ENCODE measurements at places on chromosomes 13 and 19.

- DNase-seq, result no peak
Observed at GRCh38 chr13:84025824-84026223, 143.6 kb upstream of the SLITRK1 start.

DNA sequence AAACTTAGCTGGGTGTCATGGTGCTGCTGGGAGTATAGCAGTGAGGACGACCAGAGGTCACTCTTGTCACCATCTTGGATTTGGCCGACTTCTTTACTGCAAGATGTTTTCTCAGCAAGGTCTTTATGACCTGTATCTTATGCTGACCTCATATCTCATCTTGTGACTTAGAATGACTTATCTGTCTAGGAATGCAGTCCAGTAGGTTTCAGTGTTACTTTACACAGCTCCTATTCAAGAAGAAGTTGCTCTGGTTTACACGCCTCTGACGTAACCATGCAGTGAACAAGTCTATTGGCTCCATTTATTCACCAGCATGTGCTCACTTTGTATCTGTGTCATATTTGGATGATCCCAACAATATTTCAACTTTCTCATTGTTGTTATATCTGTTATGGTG is 26.7 kb downstream of the ZNF850 start:
- no peak for DNase-seq

DNA sequence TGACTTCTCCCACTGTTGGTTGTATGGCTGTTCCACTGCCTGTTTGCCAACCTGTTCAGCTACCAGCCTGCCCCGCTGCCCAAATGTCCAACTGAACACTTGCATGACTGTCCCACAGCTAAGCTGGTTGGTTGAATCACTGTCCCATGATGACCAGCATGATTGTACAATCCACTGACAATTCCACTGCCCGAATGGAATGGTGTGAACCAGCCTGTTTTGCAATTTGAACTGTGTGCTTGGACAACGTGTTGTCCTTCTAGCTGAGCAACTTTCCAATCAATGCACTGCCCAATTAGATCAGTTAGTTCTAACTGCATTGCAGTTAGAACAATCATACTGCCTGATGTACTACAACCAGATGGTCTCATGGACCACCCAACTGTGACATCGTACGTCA is 8.7 kb downstream of the ADAMTS10 start:
- no peak for DNase-seq

GRCh38 chr19:39304701-39305571 is 8.7 kb downstream of the IFNL1 start:
- DNase-seq, result no peak

DNA sequence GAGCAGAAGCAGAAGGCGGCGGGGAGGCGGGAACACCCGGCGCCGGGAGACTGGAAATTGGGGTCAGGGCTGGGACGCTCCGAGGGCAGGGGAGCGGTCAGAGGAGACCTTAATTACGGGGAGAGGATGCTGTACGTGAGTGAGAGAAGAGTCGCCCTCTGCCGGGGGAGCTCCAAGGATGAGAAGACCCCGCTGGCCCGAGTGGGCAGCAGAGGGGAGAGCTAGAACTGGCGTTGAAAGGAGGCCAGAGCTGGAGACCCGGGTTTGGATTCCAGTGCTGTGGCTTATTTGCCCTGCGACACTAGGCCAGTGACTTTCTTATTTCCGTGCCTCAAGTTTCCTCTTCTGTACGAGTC is 536 bp downstream of the FAM32A start:
- no peak for DNase-seq

GRCh38 chr13:77422724-77423123 is 95.8 kb upstream of the MYCBP2 start:
- no peak for DNase-seq

DNA sequence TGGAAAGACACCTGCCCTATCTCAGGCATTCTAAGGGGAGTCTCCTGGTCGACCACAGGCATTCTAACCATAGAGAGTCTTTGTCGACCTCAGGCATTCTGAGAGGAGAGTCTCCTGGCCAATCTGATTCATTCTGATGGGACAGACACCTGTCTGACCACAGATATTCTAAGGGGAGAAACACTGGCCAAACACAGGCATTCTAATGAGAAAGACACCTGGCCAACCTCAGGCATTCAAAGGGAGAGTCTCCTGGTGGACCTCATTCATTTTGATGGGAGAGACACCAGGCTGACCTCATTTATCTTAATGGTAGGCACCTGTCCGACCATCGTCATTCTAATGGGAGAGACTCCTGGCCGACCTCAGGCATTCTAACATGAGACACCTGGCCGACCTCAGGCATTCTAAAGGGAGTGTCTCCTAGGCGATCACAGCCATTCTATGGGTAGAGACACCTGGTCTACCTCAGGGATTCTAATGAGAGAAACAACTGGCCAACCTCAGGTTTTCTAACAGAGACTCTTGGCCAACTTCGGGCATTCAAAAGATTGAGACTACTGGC is 1351.5 kb downstream of the UQCRFS1 start:
- DNase-seq, result peak; percentile 65

- DNase-seq, result no peak
Observed at GRCh38 chr19:50686310-50687032, 33.1 kb downstream of the SHANK1 start.

- DNase-seq, result no peak
Observed at GRCh38 chr13:28557725-28558520, 63.0 kb upstream of the FLT1 start.

DNA sequence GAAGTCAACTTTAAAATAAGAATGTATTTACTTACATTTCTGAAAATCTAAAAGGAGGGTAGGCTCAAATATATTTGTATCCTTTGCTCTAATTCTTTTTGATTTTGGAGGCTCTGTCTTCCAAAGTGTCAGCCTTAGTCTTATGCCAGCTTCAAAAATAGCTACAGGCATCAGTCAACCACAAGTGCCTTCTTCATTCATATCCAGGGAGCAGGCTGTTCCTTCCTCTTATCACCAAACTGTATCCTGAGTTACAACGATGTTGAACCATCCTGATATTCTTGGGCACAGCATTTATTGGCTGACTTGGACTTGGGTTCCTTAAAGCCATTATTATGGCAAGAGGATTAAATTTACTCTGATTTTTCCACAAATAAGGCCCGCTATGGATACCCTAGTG is 1161.3 kb downstream of the PCDH17 start:
- no peak for DNase-seq

- DNase-seq, result no peak
Observed at GRCh38 chr19:29538146-29538545, 12.4 kb downstream of the VSTM2B start.

DNA sequence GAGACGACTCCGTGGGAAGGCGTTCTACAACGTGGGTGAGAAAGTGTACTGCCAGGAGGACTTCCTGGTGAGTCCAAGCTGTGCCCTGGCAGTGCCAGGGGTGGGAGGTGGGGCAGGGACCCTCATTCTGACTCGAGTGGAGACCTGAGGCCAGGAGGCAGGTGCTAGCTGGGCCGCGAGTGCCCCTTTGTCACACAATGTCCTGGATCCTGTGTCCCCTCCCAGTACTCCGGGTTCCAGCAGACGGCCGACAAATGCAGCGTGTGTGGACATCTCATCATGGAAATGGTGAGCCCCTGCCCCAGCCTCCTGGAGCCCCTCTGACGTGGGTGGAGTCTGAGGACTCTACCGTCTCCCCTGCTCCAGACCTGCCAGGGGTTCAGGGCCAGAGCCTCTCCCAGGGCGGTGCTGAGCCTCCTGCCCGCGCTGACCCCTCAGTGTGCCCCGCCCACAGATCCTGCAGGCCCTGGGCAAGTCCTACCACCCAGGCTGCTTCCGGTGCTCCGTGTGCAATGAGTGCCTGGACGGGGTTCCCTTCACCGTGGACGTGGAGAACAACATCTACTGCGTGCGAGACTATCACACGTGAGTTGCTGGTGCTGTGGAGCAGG is 11.6 kb downstream of the WTIP start:
- no peak for DNase-seq

DNA sequence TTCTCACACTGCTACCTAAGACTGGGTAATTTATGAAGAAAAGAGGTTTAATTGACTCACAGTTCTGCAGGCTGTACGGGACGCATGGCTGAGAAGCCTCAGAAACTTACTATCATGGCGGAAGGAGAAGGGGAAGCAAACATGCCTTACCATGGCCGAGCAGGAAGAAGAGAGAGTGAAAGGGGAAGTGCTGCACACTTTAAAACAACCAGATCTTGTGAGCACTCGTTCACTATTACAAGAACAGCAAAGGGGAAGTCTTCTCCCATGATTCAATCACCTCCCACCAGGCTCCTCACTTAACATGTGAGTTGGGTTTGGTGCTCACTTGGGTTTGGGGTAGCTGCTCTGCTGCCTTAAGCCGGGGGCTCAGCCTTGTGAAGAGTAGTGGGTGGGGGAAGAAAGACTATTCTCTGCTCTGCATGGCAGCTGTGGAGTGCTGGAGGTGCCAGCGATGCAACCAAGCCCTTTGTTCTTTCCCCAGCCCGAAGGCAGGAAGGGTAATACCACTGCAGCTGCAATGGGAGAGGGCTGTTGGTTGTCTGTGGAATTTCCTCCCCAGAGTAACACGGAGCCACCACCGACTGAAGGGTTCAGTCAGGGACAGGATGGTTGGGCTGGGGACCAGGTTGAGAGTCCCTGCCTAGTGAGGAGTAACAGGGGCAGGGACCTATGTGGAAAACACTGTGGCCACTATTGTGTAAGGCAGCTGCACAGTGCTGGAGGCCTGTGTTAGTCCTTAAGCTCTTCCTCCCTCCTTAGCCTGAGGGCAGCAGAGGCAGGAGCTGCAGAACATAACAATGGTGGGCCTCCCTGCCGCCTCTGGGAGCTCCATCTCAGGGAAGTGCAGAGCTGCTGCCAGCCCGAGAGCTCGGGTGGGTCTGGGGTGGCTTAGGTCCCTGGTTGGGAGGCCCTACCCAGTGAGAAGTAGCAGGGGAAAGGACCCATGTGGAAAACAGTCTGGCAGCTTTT is 1262.5 kb downstream of the EFNB2 start:
- DNase-seq, result no peak

- DNase-seq, result no peak
Observed at GRCh38 chr19:1685046-1685445, 32.6 kb upstream of the TCF3 start.

- no peak for DNase-seq
Observed at GRCh38 chr13:104750377-104750776, 1684.2 kb upstream of the SLC10A2 start.

- no peak for DNase-seq
Observed at GRCh38 chr19:4597975-4598671, 38.6 kb upstream of the SEMA6B start.

DNA sequence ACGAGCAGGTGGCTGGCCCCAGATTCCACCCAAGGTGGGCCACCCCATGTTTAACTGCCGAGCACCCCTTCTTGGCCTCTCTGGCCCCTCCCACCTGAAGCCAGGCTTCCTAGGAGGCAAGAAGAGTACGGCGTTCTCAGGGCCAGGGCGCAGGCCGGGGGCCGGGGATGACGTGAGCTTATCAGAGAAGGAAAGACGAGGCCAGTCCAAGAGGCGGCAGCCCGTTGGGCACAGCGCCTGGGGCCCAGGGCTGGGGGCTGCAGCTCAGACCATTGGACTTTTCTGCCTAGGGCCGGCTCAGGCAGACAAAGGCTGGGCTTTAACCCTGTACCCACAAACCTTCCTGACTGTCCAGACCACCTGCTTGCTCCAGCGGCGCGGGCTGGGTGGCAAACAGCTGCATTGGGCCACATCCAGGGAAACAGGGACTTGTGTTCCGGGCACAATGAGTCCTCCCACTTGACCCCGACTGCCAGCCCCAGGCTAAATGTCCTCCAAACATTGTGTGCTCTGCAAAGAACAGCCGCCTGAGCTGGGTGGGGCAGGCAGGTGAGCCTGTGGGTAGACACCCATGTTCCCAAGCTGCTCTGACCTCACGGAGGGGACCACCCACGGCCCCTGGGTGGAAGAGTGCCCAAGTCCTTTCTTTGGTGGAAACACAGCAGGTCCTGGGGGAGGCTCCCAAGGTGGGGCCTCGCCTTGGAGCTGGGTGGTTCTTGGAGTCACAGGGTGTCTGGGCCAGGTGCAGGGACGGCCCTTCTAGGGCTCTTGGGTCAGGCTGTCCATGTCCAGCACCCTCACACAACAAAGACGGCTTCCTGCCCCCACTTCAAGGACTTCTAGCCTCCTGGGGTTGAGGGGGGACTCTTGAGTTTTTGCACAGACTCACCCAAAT is 21.9 kb downstream of the COMP start:
- DNase-seq, result no peak

GRCh38 chr19:5782945-5783919 is 1.3 kb downstream of the PRR22 start:
- peak; percentile 93 for DNase-seq

GRCh38 chr13:79211377-79211776 is 194.7 kb downstream of the RBM26 start:
- DNase-seq, result no peak

- DNase-seq, result no peak
Observed at GRCh38 chr13:67101730-67102467, 128.2 kb downstream of the PCDH9 start.

GRCh38 chr13:50153876-50154275 is 138.6 kb downstream of the KCNRG start:
- no peak for DNase-seq

DNA sequence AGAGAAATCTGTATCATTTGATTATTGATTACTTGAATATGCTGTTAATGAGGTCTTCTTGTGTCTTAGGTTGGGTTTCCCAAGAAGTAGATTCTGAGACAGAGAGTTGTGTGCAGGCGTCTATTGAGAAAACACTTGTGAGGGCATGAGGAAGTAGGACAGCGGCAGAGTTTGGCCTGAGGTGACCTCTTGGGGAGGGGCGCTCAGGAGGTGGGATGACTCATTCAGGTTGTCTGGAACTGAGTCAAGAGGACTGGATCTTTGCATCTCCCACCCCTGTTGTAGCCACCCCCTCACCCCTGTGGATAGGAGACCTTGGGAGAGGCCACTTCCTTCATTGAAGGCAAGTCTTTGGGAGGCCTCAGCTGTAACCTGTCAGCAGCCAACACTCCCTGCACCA is 35.2 kb upstream of the WDFY2 start:
- no peak for DNase-seq

DNA sequence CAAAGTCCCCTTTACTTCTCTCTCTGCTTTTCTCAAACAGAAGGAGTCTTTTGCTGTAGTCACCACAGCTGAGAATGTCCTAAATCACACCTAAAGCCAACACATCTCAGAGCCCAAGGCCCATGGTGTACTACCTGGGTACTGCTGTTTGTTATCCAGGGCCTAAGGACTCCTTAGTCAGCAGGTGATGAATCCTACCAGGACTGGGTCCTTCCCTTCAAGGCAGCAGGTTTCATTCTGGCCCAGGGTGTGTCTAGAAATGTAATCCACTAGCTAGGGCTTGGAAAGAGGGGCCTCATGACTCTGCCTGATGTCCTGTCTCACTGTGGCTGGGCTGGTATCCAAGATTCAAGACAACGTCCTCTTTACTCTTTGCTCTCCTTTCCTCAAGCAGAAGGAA is 36.2 kb upstream of the ENOX1 start:
- no peak for DNase-seq

Data from vagina (tissue), 2 donors.